Fibroblast of the aortic adventitia (primary cell): ENCODE measurements at places on chromosomes 2 and 18.
A peak's percentile ranks its signal among the peaks of the same experiment; 100 is the strongest.

GRCh38 chr2:175766880-175767279 lies 235.2 kb downstream of the LNPK start:
- peak; percentile 69 for DNase-seq

DNA sequence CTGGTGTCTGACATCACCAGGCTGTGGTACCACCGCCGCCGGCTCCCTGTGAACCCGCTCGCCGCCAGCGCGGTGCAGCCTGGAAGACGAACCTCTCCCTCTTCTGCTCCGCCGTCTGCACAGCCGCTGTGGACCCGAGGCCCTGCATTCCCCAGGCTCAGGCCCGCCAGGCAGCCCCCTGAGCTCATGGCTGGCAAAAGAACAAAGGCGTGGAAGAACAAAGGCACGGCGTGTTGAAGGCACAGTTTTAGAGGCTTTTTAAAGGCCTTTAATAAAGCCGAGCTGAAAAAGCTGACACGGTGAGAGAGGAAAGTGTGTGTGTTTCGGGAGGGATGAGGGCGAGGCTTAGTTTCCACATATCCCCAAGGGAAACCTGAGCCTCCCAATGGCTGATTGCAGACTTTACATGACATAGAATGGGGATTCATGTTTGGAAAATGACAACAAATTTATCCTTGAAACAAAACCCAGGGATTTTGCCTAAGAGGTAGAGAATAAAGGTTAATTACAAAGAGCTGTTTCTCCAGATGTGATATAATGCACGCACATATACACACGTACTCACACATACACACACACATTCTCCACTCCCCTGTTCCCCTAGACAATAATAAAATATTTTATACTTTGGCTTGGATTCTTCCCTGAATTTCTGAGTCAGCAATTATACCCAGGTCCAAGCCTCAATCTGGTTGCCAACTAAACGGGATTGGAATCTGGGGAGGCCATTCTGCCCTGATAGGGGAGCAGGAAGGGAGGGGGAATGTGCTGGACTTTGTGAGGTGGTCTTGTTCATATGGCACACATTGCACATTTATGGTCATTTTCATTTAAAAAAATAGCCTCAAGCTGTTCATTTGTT lies 39.7 kb downstream of the RFX8 start:
- peak; percentile 82 for DNase-seq

- DNase-seq, result no peak
Observed at GRCh38 chr2:191947235-191947634, 100.3 kb upstream of the CAVIN2 start.

DNA sequence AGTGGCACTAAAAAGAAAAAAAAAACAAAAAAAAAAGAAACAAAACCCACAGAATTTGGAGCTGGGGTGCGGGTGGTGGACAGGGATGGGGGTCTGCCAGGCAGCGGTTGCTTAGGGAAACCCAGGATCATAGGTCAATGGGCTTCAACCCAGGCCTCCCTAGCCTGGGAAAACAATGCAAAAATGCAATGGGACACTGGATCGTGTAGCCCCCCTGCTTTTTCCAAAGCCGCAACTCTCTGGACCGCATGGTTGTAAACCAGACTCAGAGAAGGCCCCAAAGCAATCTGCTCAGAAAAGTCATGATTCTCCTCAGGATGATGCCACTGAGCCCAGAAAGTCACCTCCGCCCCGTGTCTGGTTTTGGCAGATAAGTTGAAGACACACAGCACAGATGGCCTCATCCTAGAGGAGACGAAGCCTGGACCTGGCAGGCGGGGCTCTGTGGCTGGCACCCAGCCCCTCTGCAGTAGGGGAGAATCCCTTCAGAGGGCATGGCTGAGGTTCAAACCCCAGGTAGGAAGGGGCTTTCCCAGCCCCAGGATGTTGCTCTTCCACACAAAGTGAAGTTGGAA lies 5.1 kb downstream of the DLX2 start:
- peak; percentile 12 for DNase-seq

- no peak for DNase-seq
Observed at GRCh38 chr2:84939426-84940087, 31.4 kb upstream of the KCMF1 start.

- no peak for DNase-seq
Observed at GRCh38 chr2:5123582-5124196, 568.5 kb upstream of the SOX11 start.

- no peak for DNase-seq
Observed at GRCh38 chr2:85560812-85561279, 447 bp downstream of the GGCX start.

DNA sequence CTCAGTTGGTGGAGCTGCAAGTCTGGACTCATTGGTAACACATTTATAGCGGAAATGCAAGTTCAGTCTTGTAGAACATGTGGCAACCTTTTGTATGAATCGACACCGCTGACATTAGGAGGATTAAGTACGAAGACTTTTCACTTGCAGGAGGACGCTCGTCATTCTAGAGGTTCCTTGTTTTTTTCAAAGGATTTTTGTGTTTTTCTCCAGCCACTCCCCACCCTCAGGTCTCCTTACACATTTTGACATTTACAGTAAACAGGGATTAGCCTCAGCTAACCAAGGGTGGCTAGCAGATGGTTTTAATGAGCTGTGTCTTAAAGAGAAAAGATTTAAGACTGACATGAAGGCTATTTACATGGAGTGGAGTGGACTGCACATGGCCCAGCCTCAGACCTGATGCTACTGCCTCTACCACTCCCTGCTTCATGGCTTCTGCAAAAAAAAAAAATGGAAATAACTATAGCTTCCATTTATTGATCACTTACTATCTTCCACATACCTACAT lies 173.8 kb downstream of the TRIB2 start:
- no peak for DNase-seq

GRCh38 chr2:135248611-135249010 lies 196.5 kb downstream of the RAB3GAP1 start:
- DNase-seq, result no peak

DNA sequence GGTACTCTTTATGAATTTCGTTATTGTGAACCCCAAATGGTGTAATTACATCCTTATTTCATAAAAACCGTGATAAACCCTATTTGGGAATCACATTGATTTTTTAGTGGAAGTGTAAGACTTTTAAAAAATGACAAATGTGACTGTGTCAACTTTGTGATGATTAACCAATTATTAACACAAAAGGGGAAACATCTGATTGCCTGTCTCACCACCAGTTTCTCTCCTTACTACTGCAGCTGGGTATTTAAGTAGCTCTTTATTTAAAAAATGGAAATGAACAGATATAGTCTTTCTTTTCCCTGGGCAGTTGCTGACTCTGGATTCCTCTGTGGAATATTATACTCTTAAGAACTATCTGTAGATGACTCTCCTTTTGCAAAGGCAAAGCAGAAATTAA lies 11.6 kb upstream of the RPE start:
- no peak for DNase-seq
